ENCODE measurements at places on chromosomes 6 and 20.

GRCh38 chr6:13847326-13848050 lies 33.1 kb upstream of the MCUR1 start:
- H3K27me3 ChIP-seq: no peaks in the 10 kb centered on the region
- no peak overlapping the region for H3K4me3 ChIP-seq
- no peaks in the 10 kb centered on the region for H3K36me3 ChIP-seq
- no peak for DNase-seq
- no peak overlapping the region for H3K27ac ChIP-seq
- no peaks in the 10 kb centered on the region for H3K4me1 ChIP-seq

DNA sequence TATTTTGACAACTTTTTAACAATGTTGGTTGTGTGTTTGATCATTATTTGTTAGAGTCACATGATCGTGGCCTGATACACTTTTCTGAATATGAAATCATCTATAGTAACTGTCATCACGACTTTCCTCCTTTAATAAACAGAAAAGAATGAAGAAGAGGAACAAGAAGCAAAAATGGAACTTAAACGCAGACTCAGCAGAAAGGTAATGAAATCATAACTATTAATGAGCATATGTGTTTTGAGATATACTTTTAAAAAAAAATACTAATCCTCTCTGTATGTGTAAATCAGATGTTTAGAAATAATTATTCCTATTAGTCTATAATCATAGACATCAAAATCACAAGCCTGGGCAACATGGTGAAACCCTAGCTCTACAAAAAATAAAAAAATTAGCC lies 60.1 kb upstream of the LTV1 start:
- H3K36me3 ChIP-seq: peaks cover 59% of the 10 kb centered on the region
- no peaks in the 10 kb centered on the region for H3K27me3 ChIP-seq
- no peak overlapping the region for H3K4me3 ChIP-seq
- peaks cover 6% of the 10 kb centered on the region for H3K4me1 ChIP-seq
- H3K27ac ChIP-seq: no peak overlapping the region

GRCh38 chr20:50654904-50655303 lies 36.4 kb downstream of the RIPOR3 start:
- H3K27me3 ChIP-seq: no peaks in the 10 kb centered on the region
- H3K27ac ChIP-seq: peak overlapping the region; percentile 86

DNA sequence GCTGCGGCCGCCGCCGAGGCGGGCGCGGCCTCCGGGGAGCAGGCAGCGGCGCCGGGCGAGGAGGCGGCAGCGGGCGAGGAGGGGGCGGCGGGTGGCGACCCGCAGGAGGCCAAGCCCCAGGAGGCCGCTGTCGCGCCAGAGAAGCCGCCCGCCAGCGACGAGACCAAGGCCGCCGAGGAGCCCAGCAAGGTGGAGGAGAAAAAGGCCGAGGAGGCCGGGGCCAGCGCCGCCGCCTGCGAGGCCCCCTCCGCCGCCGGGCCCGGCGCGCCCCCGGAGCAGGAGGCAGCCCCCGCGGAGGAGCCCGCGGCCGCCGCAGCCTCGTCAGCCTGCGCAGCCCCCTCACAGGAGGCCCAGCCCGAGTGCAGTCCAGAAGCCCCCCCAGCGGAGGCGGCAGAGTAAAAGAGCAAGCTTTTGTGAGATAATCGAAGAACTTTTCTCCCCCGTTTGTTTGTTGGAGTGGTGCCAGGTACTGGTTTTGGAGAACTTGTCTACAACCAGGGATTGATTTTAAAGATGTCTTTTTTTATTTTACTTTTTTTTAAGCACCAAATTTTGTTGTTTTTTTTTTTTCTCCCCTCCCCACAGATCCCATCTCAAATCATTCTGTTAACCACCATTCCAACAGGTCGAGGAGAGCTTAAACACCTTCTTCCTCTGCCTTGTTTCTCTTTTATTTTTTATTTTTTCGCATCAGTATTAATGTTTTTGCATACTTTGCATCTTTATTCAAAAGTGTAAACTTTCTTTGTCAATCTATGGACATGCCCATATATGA lies 3.2 kb downstream of the MARCKS start:
- no peaks in the 10 kb centered on the region for H3K4me1 ChIP-seq
- peaks cover 14% of the 10 kb centered on the region for H3K36me3 ChIP-seq

- peak overlapping the region; percentile 14 for H3K27ac ChIP-seq
- H3K27me3 ChIP-seq: no peaks in the 10 kb centered on the region
- H3K4me1 ChIP-seq: peaks cover 26% of the 10 kb centered on the region
- no peak for DNase-seq
- H3K36me3 ChIP-seq: no peaks in the 10 kb centered on the region
These were observed 157.0 kb downstream of the SOBP start for GRCh38 chr6:107646776-107647438.

DNA sequence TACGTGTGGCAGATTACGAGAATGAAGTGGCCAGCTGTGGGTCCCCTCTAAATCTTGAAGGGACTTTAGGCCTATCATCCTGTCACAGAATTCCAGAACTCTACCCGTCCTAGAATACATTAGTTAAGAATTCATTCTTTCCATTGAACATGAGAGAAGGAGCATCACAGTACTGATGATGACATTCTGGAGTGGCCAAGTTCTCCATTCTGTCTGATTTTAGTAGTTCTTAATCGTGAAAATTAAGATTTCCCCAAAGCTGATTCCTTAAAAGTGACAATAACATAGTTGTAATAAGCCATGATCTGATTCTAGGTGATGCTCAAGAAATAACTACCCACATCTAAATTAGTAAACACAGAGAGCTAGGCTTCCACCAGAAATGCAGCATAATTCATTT lies 35.0 kb upstream of the RIN2 start:
- H3K4me1 ChIP-seq: no peaks in the 10 kb centered on the region
- no peaks in the 10 kb centered on the region for H3K36me3 ChIP-seq
- DNase-seq: no peak
- H3K27ac ChIP-seq: no peak overlapping the region
- H3K4me3 ChIP-seq: no peak overlapping the region
- H3K27me3 ChIP-seq: no peaks in the 10 kb centered on the region

DNA sequence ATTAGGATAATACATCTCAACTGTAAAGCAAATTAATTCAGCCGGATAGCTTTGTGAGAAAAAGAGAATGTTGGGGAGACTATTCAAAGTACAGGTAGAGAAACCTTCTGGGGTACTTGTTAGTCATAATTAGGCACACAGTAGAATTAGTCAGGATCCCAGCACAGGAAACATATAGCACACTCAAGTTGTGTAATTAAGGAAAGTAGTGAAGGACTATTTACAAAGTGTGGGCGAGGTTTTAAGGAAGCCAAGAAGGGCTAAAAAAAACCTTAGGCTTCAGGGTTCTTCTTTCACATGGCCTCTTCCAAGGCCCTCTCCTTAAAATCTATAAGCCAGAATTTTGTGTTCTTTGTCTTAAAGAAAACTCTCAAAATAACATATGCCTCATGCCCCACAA lies 126.7 kb downstream of the RTN4IP1 start:
- no peak overlapping the region for H3K4me3 ChIP-seq
- H3K36me3 ChIP-seq: no peaks in the 10 kb centered on the region
- H3K27me3 ChIP-seq: no peaks in the 10 kb centered on the region
- no peak for DNase-seq
- H3K27ac ChIP-seq: no peak overlapping the region

DNA sequence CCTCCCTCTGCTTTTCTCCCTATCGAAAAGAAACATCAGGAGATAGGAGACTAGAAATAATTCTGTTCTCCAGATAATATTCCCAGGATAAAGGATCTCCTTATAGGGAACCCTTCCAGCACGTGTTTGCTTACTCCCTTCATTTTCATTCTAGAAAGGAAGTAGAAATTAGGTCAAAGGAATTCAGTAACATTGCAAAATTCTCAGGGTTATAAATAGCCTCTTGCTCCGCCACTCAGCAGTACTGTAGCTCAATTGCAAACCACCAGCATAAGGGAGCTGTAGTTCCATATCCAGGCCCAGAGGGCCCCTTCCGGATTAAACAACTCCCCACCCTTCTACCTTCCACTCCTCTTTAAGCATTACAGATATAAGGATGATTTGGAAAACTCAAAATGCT lies 6.2 kb downstream of the ELMO2 start:
- no peaks in the 10 kb centered on the region for H3K36me3 ChIP-seq
- H3K27me3 ChIP-seq: no peaks in the 10 kb centered on the region
- peak overlapping the region; percentile 29 for H3K4me3 ChIP-seq
- H3K4me1 ChIP-seq: peaks cover 40% of the 10 kb centered on the region
- peak overlapping the region; percentile 54 for H3K27ac ChIP-seq

GRCh38 chr20:60058879-60059278 lies 100.7 kb downstream of the CDH26 start:
- no peak overlapping the region for H3K27ac ChIP-seq
- no peak overlapping the region for H3K4me3 ChIP-seq
- peaks cover 1% of the 10 kb centered on the region for H3K27me3 ChIP-seq
- H3K36me3 ChIP-seq: no peaks in the 10 kb centered on the region
- peaks cover 6% of the 10 kb centered on the region for H3K4me1 ChIP-seq
- no peak for DNase-seq

DNA sequence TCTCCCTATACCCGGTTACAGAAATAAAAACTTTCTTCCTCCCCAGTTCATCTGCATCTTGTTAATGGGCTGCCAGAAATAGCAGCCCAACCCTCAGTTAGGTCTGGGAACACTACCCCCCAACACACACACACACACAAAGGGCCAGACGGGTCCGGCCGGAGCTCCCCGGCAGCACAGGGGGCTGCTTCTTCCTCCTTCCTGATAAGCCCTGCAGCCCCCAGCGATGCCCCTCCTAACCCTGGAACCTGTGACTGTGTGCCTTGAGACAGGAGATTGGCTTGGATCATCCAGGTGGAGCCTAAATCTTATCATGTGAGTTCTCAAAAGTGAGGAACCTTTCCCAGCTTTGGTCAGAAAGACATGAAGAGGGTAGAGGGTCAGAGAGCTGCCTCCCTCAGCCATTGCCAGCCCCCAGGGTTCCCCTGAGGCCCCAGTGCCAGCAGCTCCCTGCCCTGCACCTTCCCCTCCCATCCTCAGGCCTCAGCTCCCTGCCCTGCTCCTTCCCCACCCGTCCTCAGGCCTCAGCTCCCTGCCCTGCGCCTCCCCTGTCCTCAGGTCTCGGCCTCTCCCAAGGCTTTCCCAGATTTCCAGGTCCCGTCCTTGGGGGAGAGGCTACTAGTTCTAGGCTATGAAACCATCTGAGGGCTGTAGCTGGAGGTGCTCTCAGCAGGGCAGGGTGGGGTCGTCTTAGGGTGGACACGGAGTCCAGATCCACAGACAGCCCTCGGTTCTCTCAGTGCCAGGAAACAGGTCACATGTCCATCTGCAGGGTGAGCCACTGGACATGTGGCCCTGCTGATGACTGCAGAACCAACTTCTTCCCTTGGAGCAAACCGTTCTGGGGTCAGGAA lies 34.5 kb upstream of the CST7 start:
- no peak for DNase-seq
- peaks cover 9% of the 10 kb centered on the region for H3K4me1 ChIP-seq
- no peak overlapping the region for H3K27ac ChIP-seq
- H3K36me3 ChIP-seq: no peaks in the 10 kb centered on the region
- no peak overlapping the region for H3K4me3 ChIP-seq
- H3K27me3 ChIP-seq: no peaks in the 10 kb centered on the region

GRCh38 chr6:48403587-48403986 lies 292.6 kb upstream of the PTCHD4 start:
- no peak overlapping the region for H3K4me3 ChIP-seq
- H3K4me1 ChIP-seq: no peaks in the 10 kb centered on the region
- H3K27me3 ChIP-seq: no peaks in the 10 kb centered on the region
- H3K27ac ChIP-seq: no peak overlapping the region

- DNase-seq: no peak
- H3K4me1 ChIP-seq: no peaks in the 10 kb centered on the region
- no peaks in the 10 kb centered on the region for H3K27me3 ChIP-seq
- H3K4me3 ChIP-seq: no peak overlapping the region
- peaks cover 16% of the 10 kb centered on the region for H3K36me3 ChIP-seq
These were observed 21.9 kb upstream of the SGK2 start for GRCh38 chr20:43536817-43537440.

GRCh38 chr20:48603116-48603818 lies 224.5 kb downstream of the PREX1 start:
- peaks cover 12% of the 10 kb centered on the region for H3K27me3 ChIP-seq
- no peaks in the 10 kb centered on the region for H3K36me3 ChIP-seq
- no peaks in the 10 kb centered on the region for H3K4me1 ChIP-seq
- no peak overlapping the region for H3K4me3 ChIP-seq

GRCh38 chr6:82955841-82956240 lies 109.8 kb downstream of the UBE3D start:
- no peak for DNase-seq
- peaks cover 9% of the 10 kb centered on the region for H3K36me3 ChIP-seq
- H3K27ac ChIP-seq: no peak overlapping the region
- H3K4me3 ChIP-seq: no peak overlapping the region

GRCh38 chr6:31293343-31293742 lies 21.5 kb upstream of the HLA-C start:
- H3K36me3 ChIP-seq: no peaks in the 10 kb centered on the region
- peaks cover 34% of the 10 kb centered on the region for H3K27me3 ChIP-seq
- H3K27ac ChIP-seq: no peak overlapping the region
- H3K4me1 ChIP-seq: no peaks in the 10 kb centered on the region
- no peak overlapping the region for H3K4me3 ChIP-seq

DNA sequence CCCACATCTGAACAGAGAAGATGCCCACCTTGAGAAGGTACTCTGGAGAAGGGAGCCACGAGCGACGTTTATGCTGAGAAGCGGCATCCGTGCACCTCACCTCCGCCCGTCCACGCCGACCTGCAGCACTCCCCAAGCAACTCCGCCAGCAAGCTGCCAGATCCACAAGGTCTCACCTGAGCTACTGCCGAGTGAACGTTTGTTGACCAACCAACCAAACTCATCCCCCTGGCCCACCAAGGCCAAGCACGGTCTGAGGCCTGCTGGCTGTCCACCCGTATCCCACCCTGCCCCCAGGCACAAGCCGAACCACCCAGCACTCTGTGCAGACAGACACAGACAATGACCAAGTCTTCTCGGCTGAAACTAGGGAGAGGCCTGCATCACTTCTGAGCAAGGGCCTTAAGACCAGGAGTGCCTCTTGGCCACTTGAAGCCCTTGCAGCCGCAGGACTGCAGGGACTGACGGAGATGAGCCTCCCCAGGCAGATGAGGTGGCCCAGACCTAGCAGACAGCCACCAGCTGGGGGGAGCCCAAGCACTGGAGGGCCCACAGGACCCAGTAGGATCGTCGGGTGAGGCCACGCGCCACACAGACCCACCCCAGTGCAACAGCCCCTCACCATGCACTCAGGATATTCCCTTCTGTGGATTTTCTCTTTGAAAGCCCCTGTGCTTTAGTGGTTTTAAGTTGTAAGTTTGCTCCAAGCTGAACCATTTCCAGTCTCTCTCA lies 12.1 kb downstream of the TAF4 start:
- DNase-seq: no peak
- H3K27me3 ChIP-seq: no peaks in the 10 kb centered on the region
- H3K4me1 ChIP-seq: peaks cover 33% of the 10 kb centered on the region
- H3K27ac ChIP-seq: no peak overlapping the region
- no peaks in the 10 kb centered on the region for H3K36me3 ChIP-seq
- no peak overlapping the region for H3K4me3 ChIP-seq

GRCh38 chr20:54557806-54558590 lies 82.6 kb downstream of the DOK5 start:
- no peak overlapping the region for H3K27ac ChIP-seq
- H3K4me3 ChIP-seq: no peak overlapping the region
- DNase-seq: no peak
- H3K36me3 ChIP-seq: no peaks in the 10 kb centered on the region
- no peaks in the 10 kb centered on the region for H3K4me1 ChIP-seq

- no peak for DNase-seq
- H3K36me3 ChIP-seq: no peaks in the 10 kb centered on the region
- H3K27me3 ChIP-seq: no peaks in the 10 kb centered on the region
- no peak overlapping the region for H3K4me3 ChIP-seq
- H3K27ac ChIP-seq: no peak overlapping the region
These were observed 45.4 kb downstream of the ROS1 start for GRCh38 chr6:117380298-117380697.
